CD8-positive, alpha-beta T cell (primary cell): ENCODE measurements at places on chromosomes 1 and 21.

GRCh38 chr1:189675712-189676244 lies 801.9 kb downstream of the BRINP3 start:
- no peak for DNase-seq

GRCh38 chr1:117757668-117758067 lies 151.8 kb downstream of the TENT5C start:
- no peak for DNase-seq

GRCh38 chr1:225688345-225688744 lies 35.4 kb upstream of the ENAH start:
- no peak for DNase-seq

DNA sequence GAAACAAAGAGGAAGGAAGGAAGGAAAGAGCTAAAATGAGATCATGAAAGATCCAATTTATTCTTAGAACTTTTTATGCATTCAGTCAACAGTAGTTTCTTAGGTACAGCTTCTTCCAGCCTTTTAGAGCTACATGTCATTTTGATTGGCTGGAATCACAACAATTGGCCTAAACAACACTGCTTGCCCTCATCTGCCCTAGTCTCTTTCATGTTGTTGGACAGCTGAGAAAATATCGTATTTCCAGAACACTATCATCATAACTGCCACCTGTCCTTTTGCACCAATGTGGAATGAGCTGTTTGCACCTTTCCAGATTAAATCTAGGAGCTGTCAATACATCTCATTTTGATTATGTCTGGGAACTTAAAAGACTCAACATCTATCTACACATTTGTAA lies 161.7 kb downstream of the TGFBR3 start:
- no peak for DNase-seq

DNA sequence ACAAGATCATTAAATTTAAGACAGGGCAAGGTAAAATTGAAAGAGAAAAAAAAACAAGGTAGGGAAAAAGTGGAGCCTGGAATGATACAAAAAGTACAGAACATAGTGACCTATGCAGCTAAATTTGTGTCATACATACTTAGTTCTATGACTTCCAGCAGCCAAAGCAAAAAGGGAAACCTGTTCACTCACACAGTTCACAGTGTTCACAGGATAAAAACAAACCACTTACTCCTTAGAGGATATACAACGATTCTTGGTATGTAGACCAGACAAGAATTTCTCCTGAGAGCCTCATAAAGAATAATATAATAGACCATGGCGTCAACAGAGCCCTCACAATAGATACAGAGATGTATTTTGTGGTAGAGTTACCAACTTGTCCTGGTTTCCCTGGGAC lies 27.5 kb downstream of the COA7 start:
- DNase-seq, result no peak

DNA sequence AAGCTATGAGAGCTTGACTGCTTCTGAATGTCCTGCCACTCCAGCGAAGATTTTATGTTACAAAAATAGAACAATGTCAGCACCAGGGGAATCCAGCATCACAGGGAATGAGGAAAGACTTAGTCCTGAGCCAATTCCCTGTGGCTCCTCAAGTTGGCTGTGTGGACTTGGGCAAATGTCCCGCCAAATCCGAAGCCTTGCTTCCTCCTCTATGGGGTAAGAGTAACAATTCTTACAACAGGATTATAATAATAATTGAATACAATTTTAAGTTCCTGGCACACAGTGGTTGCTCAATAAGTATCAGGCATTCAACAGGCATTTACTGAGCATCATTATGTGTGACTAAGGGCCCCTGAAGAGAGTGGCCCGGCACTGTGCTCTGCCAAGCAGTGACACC lies 44.4 kb downstream of the STPG1 start:
- no peak for DNase-seq

- no peak for DNase-seq
These were observed 109.2 kb downstream of the CASZ1 start for GRCh38 chr1:10687251-10687651.

DNA sequence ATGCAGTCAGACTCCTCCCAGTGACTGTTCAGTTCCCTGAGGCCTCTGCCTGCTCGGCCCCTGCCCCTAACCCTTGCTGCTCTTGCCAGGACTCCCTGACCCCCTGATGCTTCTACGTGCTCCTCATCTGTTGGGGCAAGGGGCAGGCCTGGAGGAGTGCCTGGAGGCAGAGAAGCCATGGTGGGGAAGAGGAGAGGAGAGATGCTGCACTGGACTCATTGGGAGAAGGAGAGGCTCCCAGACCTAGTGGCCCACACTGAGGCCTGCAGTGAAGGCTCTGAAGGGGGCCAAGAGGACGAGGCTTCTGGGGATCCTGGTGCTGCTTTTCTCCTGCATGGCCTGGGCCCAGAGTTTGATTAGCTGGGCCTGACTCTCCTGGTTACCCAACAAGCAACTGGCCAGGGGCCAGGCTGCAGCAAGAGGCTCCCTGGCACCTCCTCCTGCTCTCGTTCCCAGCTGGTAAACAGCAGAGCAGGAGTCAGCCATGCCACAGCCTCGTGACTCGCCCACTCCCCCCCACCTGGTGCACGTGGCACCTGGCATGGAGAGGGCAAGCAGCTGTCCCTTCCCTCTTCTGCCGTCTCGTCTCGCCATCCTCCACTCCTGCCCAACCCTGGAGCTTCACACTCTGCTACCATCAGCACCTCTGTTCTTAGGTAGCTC lies 847 bp upstream of the RORC start:
- no peak for DNase-seq

DNA sequence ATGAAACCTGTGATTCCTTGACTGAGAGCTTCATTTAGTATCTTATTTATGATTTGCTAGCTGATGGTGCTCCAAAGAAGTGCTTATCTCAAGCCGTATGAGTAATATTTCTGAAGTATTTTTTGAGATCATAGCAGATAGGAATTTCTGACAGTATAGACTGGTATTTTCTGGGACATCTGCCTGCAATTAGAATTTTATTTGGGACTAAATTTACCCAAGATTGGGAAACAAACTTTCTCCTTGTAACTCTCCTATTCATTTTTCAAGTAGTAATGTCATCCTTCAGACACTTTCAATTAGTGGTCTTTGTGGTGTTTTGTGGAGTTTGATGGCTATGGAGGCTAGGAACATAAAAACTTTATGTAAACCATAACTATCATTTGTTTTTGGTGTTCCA lies 597.2 kb upstream of the ZP4 start:
- DNase-seq, result no peak

- no peak for DNase-seq
These were observed 156.4 kb downstream of the PTPRU start for GRCh38 chr1:29392486-29393450.

GRCh38 chr21:42080788-42081083 lies 9.6 kb downstream of the UMODL1 start:
- no peak for DNase-seq

DNA sequence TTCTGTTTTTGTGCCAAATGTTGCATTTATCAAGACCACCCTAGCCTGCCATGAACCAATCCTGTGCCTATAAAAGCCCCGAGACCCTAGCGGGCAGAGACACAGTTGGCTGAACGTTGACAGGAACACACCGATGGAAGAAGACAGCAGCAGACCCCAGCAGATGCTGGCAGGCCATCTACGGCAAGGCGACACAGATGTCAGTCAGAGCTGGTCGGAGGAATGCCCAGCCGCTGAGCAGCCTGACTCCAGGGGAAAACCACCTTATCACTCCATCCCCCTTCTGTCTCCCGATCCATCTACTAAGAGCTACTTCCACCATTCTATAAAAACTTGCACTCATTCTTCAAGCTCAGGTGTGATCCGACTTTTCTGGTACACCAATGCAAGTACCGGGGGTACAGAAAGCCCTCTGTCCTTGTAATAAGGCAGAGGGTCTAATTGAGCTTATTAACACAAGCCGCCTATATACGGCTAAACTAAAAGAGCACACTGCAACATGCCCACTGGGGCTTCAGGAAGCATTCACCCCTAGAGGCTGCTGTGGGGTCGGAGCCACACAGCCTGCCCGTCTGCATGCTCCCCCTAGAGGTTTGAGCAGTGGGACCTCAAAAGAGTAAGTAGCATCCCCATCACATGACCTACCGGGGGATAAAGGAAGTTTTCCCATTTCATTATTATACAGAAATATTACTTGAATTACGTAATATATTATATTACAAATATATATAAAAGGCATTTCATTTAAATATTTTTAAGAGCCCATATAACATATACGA lies 1156.3 kb upstream of the B3GALT2 start:
- DNase-seq, result no peak

DNA sequence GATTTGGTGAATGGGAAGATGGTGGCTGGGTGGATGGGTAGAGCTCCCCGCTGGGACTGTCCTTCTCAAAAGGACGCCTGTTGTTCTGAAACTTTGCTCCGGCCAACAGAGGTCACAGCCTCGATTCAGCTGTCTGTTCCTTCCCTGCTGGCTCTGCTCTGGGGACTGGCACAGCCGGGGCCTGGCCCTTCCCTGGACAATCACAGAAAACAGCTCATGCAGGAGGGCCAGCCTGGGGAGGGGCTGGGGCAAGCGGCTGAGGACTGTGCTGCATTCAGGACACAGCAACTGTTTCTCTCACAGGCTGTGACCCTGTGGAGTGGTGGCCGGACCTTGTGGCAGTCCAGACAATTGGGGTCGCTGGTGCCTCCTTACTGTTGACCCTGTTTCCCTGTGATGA lies 110.7 kb upstream of the TMEM51 start:
- DNase-seq, result no peak

- DNase-seq, result no peak
These were observed 2.6 kb downstream of the FNDC5 start for GRCh38 chr1:32868085-32868484.

DNA sequence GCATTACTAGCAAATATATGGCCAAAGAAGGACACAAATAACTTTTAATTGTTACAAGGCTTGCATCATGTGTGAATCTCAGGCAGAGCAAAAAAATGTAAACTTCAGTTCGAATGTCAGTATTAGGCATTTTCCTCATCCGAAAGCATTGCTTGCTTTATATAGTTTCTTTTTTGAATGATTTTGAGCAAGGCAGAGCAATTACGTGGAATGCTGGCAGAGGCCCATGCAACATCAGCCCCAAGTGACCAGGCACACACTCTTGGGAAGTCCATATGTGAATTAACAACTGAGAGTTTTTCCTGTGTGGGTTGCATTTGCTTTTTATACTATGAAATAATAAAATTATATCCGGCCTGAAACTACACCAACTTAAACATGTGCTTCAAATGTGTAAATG lies 274.8 kb downstream of the PTPRC start:
- no peak for DNase-seq

- DNase-seq, result no peak
These were observed 10.1 kb downstream of the SLC44A5 start for GRCh38 chr1:75600781-75601180.

DNA sequence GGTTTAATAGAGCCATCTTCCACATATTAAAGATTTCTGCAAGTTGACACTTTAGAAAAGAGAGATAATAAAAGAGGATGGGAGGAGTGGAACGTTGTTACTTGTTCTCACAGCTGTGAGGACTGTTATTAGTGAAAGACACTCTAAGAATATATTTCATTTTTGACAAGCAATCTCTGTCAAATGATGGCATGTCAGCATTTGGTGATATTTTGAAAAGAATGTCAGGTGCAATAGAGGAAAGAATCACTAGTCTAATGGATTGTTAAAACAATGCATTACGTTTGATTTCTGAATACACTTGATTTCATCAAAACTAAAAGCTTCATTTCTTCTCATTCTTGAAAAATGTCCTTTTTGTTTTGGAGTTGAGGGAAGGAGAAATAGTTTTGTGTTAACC lies 853.4 kb downstream of the PLA2G4A start:
- DNase-seq, result no peak

DNA sequence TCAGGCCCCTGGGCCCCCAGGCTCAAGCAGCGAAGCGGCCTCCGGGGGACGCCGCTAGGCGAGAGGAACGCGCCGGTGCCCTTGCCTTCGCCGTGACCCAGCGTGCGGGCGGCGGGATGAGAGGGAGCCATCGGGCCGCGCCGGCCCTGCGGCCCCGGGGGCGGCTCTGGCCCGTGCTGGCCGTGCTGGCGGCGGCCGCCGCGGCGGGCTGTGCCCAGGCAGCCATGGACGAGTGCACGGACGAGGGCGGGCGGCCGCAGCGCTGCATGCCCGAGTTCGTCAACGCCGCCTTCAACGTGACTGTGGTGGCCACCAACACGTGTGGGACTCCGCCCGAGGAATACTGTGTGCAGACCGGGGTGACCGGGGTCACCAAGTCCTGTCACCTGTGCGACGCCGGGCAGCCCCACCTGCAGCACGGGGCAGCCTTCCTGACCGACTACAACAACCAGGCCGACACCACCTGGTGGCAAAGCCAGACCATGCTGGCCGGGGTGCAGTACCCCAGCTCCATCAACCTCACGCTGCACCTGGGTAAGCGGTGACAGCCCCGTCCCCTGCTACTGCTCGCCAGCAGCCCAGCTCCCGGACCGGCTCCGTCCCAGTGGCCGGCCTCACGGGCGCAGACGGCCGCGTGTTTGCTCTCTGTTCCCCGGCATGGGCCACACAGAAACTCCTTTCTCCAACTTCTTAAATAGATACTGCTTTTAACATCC lies 539 bp downstream of the LAMC1 start:
- DNase-seq, result peak; percentile 37

DNA sequence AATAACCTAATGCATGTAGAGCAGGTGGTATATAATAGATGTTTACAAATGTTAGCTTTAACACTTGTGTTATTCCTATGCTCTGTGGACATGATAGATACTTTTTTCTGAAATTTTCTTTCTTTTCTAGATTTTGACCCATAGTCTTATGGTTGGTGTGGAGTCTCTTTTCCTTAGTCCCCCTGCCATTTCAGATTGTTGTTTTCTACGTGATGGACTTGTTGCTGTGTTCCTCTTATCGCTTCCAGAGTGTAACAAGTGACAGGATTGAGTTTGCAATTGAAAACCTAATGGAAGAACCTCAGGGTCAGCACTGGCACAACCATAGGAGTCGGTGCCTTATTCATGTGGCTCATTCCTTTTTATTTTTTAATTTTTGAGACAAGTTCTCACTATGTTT lies 136.4 kb downstream of the HHAT start:
- no peak for DNase-seq

- DNase-seq, result no peak
These were observed 8.2 kb downstream of the PLA2G5 start for GRCh38 chr1:20078171-20078651.

DNA sequence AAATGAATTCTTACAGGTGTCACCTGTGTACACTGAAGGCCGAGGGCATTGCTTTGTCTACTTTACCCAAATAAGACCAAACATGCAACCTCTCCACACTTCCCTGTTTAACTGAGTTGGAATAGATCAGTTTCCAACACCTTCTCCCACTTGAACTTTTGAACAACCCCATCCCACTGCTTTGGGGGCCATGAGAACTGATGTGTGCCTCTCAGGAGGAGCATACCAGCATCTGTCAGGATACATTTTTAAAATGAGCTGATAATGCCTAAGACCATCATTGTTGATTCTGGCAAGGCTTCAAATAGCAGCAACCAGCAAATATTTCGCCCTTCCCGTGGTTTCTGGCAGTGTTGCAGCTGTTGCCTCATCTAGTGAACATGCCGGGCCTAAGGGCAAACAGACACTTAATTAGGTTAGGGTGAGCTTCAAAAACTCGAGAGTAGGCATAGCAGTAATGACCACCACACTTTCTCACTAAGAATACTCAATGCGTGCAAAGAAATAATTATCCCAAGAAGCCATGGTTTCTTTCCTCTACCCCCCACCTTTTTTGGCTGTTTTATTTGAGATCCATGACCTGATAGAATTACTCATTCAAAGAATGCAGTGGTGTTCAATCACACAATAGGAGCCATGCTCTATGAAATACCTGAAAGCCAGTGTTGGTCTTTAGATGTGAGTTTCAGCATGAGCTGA lies 63.7 kb downstream of the MAP10 start:
- no peak for DNase-seq

GRCh38 chr1:234710936-234711724 lies 101.2 kb upstream of the IRF2BP2 start:
- no peak for DNase-seq

GRCh38 chr1:43453442-43454269 lies at the start of gene HYI:
TSS of gene HYI (minus strand) at chr1:43453931. CDS start at chr1:43453793, 138 bp downstream.
- peak; percentile 74 for DNase-seq
